ENCODE measurements at places on chromosomes 3 and 15.

GRCh38 chr3:31514570-31514969 is 18.2 kb upstream of the STT3B start:
- no peaks in the 10 kb centered on the region for H3K4me1 ChIP-seq
- no peak overlapping the region for H3K4me3 ChIP-seq
- no peaks in the 10 kb centered on the region for H3K27me3 ChIP-seq
- no peaks in the 10 kb centered on the region for H3K36me3 ChIP-seq
- no peak overlapping the region for H3K27ac ChIP-seq

GRCh38 chr3:171553086-171553485 is 92.9 kb upstream of the TNIK start:
- H3K4me3 ChIP-seq, result no peak overlapping the region
- H3K4me1 ChIP-seq, result peaks cover 3% of the 10 kb centered on the region
- H3K27me3 ChIP-seq, result no peaks in the 10 kb centered on the region
- H3K36me3 ChIP-seq, result no peaks in the 10 kb centered on the region

DNA sequence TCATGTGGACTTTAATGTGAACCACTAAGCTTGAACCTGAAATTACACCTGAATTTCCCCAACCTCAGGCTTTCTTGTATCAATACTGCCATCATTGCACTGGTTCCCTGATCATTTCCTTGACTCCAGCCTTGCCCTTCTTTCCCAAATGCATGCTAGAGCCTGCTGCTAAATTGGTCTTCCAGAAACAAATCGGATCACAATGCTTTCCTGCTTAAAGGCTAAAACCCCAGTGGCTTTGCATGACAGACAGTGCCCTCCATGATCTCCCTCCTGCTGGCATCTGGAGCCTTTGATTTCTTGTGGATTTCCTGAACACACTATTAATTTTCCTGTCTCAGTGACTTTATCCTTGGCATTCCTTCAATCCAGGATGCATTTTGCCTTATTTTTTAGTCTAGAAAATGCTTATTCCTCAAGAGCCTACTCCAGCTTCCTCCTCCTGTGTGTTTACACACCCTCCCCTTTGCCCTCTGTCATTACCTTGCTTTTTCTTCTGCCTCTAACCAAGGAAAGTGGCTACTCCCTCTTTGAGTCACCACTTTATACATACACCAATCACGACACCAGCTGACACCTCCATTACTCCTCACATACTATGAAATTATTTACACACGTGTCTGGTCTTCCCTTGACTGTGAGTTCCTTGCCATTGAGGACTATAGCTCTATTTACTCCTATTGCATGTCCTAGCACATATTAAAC is 214.6 kb downstream of the KCNAB1 start:
- H3K4me3 ChIP-seq, result no peak overlapping the region
- peaks cover 1% of the 10 kb centered on the region for H3K27me3 ChIP-seq
- H3K36me3 ChIP-seq, result no peaks in the 10 kb centered on the region
- DNase-seq, result no peak
- no peak overlapping the region for H3K27ac ChIP-seq

DNA sequence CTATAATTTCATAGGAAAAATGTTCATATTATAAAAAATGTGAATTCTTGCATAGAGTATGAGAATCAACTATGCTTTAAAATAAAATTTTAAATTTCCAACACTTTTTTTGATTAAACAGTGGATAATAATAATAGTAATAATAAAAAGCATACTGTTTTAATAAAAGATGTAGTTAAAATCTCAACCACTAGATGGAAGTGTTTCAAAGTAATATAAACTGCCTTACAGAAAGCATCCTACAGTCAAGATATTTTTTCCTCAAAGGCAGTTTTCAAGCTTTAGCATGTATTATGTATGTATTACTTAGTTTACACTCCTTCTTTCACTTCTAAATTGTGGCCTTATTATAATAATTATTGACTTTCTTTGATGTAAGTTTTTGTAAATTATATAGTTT is 217.5 kb downstream of the CHL1 start:
- no peak for DNase-seq
- H3K36me3 ChIP-seq, result no peaks in the 10 kb centered on the region
- no peak overlapping the region for H3K4me3 ChIP-seq
- H3K27me3 ChIP-seq, result peaks cover 40% of the 10 kb centered on the region
- H3K27ac ChIP-seq, result no peak overlapping the region
- H3K4me1 ChIP-seq, result no peaks in the 10 kb centered on the region

DNA sequence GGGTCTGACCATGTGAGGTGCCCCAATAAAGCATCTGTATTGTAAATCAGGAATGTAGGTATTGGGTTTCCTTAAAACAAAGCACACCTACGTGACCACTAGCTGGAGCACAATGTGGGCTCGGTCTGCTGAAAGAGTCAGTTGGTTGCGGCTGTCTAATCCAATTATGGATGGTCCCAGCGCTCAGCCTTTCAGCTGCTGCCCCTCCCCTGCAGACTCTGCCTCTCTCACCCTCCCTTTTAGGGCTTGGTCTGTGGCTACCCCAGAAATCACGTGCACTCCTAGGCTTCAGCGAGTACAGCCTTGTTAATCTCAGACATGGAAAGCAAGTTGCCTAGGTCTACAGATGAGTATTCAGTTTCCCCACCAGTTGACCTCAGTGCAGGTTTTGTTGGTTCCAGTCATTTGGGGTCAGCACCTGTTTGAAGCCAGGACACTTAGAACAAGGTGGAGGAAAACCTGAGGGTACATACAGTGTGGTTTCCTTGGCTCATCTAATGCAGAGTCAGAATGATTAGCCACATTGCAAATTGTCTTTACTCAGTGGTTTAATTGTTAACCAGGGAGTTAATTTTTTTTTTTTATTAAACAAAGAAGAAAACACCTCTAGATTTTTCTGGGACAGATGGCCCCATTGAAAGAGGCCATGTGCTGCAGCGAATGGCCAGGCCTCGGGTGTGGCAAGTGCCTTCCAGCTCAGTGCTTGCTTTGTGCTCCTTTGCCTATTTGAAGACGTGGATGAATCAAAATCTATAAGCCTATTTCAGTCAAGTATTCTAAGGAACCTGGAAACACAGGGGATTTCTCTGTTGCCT is 137.7 kb downstream of the IGF1R start:
- DNase-seq, result no peak
- no peak overlapping the region for H3K4me3 ChIP-seq
- H3K27me3 ChIP-seq, result no peaks in the 10 kb centered on the region
- H3K36me3 ChIP-seq, result no peaks in the 10 kb centered on the region

- peaks cover 20% of the 10 kb centered on the region for H3K4me1 ChIP-seq
- DNase-seq, result no peak
- peaks cover 42% of the 10 kb centered on the region for H3K27me3 ChIP-seq
- no peak overlapping the region for H3K4me3 ChIP-seq
- H3K36me3 ChIP-seq, result no peaks in the 10 kb centered on the region
Observed at GRCh38 chr15:59814409-59814808, 125.3 kb upstream of the BNIP2 start.

- peaks cover 28% of the 10 kb centered on the region for H3K27me3 ChIP-seq
- no peak for DNase-seq
- peaks cover 13% of the 10 kb centered on the region for H3K4me1 ChIP-seq
- H3K36me3 ChIP-seq, result no peaks in the 10 kb centered on the region
- no peak overlapping the region for H3K27ac ChIP-seq
Observed at GRCh38 chr15:32041294-32041693, 11.0 kb downstream of the CHRNA7 start.

GRCh38 chr15:64090527-64090926 is 3.1 kb downstream of the CIAO2A start:
- no peak overlapping the region for H3K27ac ChIP-seq
- peaks cover 19% of the 10 kb centered on the region for H3K36me3 ChIP-seq
- H3K4me1 ChIP-seq, result peaks cover 28% of the 10 kb centered on the region
- H3K4me3 ChIP-seq, result no peak overlapping the region
- DNase-seq, result no peak

- no peak for DNase-seq
- H3K27ac ChIP-seq, result no peak overlapping the region
- no peak overlapping the region for H3K4me3 ChIP-seq
Observed at GRCh38 chr15:58049520-58050227, 15.8 kb downstream of the ALDH1A2 start.

- DNase-seq, result no peak
- H3K36me3 ChIP-seq, result peaks cover 8% of the 10 kb centered on the region
- H3K4me1 ChIP-seq, result peaks cover 8% of the 10 kb centered on the region
- peak overlapping the region; percentile 60 for H3K27ac ChIP-seq
- no peak overlapping the region for H3K4me3 ChIP-seq
- H3K27me3 ChIP-seq, result no peaks in the 10 kb centered on the region
Observed at GRCh38 chr3:4340411-4341335, 37.5 kb downstream of the SETMAR start.

DNA sequence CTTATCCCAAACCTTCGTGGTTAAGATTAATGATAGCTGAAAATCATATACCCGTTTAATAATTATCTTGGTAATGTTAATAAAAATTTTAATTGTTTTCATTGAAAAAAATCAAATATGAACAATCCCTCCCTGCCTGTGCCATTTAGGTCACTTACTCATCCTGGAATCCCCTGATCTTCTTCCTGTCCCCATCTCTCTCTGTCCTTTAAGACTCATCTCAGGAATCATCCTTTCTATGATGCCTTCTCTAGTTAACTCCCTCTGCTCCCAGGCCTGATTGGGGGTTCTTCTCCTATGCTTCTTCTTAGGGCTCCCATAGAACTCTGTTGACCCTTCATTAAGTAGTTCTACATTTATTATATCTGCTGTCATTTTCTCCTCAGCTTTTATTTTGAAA is 91.6 kb downstream of the MBNL1 start:
- DNase-seq, result no peak
- no peak overlapping the region for H3K4me3 ChIP-seq
- no peaks in the 10 kb centered on the region for H3K27me3 ChIP-seq
- peaks cover 22% of the 10 kb centered on the region for H3K4me1 ChIP-seq

- H3K4me1 ChIP-seq, result peaks cover 63% of the 10 kb centered on the region
- no peak overlapping the region for H3K4me3 ChIP-seq
- peaks cover 6% of the 10 kb centered on the region for H3K36me3 ChIP-seq
- no peak overlapping the region for H3K27ac ChIP-seq
Observed at GRCh38 chr3:72441284-72441994, 406.8 kb downstream of the SHQ1 start.

DNA sequence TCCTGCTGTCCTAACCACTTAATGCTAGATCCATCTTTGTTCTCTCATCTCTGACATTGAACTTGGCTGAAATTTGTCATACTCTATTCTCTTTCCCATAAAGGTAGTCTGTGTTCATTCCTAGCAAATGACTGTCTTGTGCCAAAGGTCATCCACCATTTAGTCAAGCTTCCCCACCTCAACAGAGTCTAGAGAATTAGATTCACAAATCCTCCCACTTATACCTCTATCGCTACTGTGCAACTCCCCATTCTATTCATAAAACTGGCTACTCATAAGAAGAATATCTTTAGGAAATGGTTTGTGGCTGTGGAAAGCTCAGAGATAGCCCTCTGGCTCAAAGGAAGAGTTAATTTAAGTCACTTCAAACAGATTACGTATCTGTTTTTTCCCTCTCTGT is 59.7 kb upstream of the MBNL1 start:
- no peak overlapping the region for H3K27ac ChIP-seq
- DNase-seq, result no peak
- no peak overlapping the region for H3K4me3 ChIP-seq

- no peaks in the 10 kb centered on the region for H3K36me3 ChIP-seq
- peaks cover 29% of the 10 kb centered on the region for H3K4me1 ChIP-seq
- H3K27ac ChIP-seq, result no peak overlapping the region
- peaks cover 31% of the 10 kb centered on the region for H3K27me3 ChIP-seq
- H3K4me3 ChIP-seq, result no peak overlapping the region
- no peak for DNase-seq
Observed at GRCh38 chr3:140186421-140186920, 251.5 kb downstream of the CLSTN2 start.
